ENCODE measurements at places on chromosomes 3 and 15. TPM values are rescaled to one million over a fixed set of nuclear protein-coding genes. Genes with fewer than 3 reads are reported as not detected.

The IL12A gene
- total RNA-seq: 1.3 TPM

The DLEC1 gene
- not detected for total RNA-seq

The NEIL1 gene
- total RNA-seq: 2.4 TPM

The PEX5L gene
- not detected for total RNA-seq

The SKOR1 gene
- total RNA-seq: not detected

The GOLGA8J gene
- total RNA-seq: not detected

The A4GNT gene
- total RNA-seq: not detected

The NSUN3 gene
- 6.5 TPM for total RNA-seq

The TTLL13 gene
- total RNA-seq: 0.09 TPM

The RARRES1 gene
- 9.2 TPM for total RNA-seq

The MUSTN1 gene
- total RNA-seq: 0.14 TPM

The DUOX1 gene
- not detected for total RNA-seq

The CPNE9 gene
- not detected for total RNA-seq

The OIP5 gene
- total RNA-seq: 11.8 TPM

The ATP13A4 gene
- total RNA-seq: not detected

The TERC gene
- total RNA-seq: not detected

The XCR1 gene
- not detected for total RNA-seq

The POTEB2 gene
- total RNA-seq: not detected

The RTP1 gene
- total RNA-seq: not detected

The CHRNA3 gene
- total RNA-seq: 0.45 TPM

The PRSS50 gene
- not detected for total RNA-seq

The TRIP4 gene
- total RNA-seq: 24.5 TPM

The SLC35A5 gene
- 16.6 TPM for total RNA-seq

The PSMD2 gene
- total RNA-seq: 288 TPM

The BBX gene
- 13.3 TPM for total RNA-seq

The STAC gene
- total RNA-seq: 2.1 TPM

The PLA1A gene
- total RNA-seq: 0.37 TPM

The C15orf39 gene
- total RNA-seq: 34.6 TPM

The LIPC gene
- not detected for total RNA-seq

The FES gene
- total RNA-seq: 0.61 TPM

The CHDH gene
- total RNA-seq: 1.6 TPM

Measured in A549 treated with dexamethasone at 1 μM for 4 hours (cell line).